ENCODE measurements at places on chromosomes 13 and 19.

DNA sequence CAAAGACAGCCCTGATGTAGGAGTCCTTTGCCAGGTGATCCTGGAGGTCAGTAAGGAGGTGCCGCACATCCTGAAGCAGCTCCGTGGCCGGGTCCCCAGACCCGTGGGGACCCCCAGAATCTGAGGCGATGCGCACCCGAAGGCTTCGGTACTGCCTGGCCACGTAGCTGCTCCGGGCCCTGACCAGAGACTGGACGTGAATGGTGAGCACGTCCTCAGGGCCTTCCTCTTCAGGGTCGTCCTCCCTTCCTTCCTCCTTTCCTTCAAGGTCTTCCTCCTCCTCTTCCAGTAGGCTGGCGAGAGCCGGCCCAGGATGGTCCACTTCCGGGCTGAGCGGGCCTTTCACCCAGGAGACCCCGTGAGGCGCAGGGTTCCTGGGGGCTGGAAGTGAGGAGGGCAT, 7.5 kb downstream of the RINL start:
- no peak for DNase-seq

GRCh38 chr13:107960301-107960700, 255.0 kb downstream of the LIG4 start:
- DNase-seq, result no peak

GRCh38 chr19:7199613-7200533, 94.3 kb downstream of the INSR start:
- DNase-seq, result no peak

DNA sequence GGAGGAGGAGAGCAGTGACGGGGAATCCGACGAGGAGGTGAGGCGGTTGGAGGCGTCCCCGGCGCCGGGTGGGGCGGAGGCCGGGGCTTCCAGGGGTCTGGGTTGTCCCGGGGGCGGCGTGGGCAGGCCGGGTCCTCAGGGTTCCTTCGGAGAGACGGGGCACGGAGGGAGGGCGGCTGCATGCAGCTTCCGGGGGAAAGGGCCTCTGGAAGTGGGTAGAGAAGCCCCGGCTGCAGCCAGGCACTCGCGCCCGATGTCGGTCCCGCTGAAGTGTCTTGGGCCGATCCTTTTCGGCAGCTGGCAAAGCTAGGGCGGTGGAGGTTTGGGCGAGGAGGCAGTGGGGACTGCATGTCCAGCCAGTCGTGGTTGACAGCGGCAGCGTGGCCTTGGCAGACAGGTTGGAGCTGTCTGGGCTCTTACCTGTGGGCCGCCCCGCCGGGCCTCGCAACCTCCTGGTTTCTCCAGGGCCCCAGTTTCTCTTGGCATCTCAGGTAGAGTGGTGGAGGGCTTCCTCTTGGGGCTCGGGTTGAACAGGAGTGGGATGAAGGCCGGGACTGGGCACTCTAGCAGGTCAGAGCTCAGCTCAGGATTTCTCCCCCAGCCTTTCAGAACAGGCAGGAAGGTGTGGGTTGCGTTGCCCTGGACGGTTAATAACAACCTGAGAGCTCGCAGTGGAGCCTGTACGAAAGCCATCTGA, 690 bp downstream of the KMT2B start:
- peak; percentile 42 for DNase-seq

- no peak for DNase-seq
Observed at GRCh38 chr13:50950849-50951248, 41.3 kb downstream of the RNASEH2B start.

DNA sequence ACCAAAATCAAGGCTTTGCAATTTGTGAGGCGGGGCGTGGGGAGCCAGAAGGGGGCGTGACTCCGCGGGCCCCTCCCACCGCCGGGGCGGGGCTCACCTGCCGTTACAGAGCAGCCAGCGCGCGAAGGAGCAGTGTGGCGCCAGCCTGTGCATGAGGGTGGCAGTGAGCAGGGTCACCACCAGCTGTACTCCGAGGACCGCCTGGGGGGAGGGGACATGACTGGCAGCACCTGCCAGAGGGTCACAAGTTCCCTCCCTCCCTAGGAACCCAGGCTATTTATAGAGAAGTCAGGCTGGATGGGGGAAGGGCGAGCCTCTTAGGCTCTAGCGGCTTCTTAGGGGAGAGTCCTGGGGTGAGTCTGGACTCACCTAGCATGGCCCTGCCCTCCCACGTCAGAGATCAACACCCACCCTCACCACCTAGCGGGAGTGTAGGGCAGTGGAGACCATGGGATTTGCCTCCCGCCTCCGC, 3.6 kb downstream of the TMEM161A start:
- peak; percentile 51 for DNase-seq

GRCh38 chr13:35965226-35965927, 165.8 kb downstream of the DCLK1 start:
- no peak for DNase-seq

GRCh38 chr19:41327576-41328156, 17.7 kb downstream of the CCDC97 start:
- DNase-seq, result peak; percentile 60

- DNase-seq, result no peak
Observed at GRCh38 chr13:87712012-87712411, 40.8 kb downstream of the SLITRK5 start.

GRCh38 chr19:47531640-47532387, 17.0 kb upstream of the NAPA start:
- DNase-seq, result no peak

GRCh38 chr19:9528757-9529336, 9.6 kb downstream of the ZNF426 start:
- DNase-seq, result no peak

DNA sequence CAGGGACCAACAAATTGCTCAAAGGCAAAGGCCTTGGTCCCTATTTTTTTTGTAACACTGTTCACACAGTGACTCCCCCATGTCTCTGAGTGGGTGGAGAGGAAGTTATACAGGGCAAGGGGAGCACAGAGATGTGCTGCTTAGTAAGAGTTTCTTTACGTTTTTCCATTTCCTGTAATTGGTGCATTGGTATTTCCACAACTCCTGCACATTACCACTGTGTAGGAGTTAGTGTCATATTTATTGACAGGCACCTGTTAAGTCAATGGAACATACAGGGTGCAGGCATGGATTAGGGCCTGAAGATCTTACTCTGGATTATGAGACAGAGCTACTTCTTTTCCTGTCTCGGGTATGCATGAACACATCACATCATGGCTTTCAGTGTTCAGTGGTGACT, 45.2 kb downstream of the SOX21 start:
- DNase-seq, result no peak

GRCh38 chr13:39313721-39314120, 275.5 kb downstream of the NHLRC3 start:
- DNase-seq, result no peak

DNA sequence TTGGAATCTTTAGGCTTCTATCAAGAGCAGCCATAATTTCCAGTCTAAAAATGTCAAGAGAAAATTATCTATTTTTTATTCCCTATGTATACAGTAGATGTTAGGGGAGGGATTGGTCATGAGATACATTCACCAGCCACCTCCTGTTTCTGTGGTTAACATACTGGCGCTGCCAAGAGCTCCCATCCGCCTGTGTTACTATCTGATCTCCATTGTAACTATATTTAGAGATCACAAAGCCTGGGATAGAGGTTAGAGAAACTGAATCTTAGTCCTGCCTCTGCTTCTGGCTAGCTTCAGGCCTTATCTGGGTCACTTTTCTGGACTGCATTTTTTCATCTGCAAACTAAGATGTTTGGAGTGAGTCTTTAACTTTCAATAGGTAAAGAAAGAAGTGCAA, 46.3 kb downstream of the POLR1D start:
- no peak for DNase-seq

Data from right kidney (tissue), 9 donors.